ENCODE measurements at places on chromosomes 6 and 20. TPM values are rescaled to one million over a fixed set of nuclear protein-coding genes. Genes with fewer than 3 reads are reported as not detected.

Gene MYO6
- total RNA-seq: 53.3 TPM

Gene MATN4
- not detected for total RNA-seq

Gene POU5F1
- total RNA-seq: 11.3 TPM

Gene ARMC12
- 0.87 TPM for total RNA-seq

Gene TSBP1
- total RNA-seq: not detected

Gene RNF182
- total RNA-seq: 10.8 TPM

Gene PNPLA1
- not detected for total RNA-seq

Gene POM121L2
- not detected for total RNA-seq
